ENCODE measurements at places on chromosomes 2 and 18. TPM values are rescaled to one million over a fixed set of nuclear protein-coding genes. Genes with fewer than 3 reads are reported as not detected.

The METTL5 gene
- total RNA-seq: 21.6 TPM

The RNU2-63P gene
- total RNA-seq: not detected

The MROH2A gene
- total RNA-seq: not detected

The LAMA3 gene
- total RNA-seq: 1,921 TPM

The SLC8A1 gene
- 4.3 TPM for total RNA-seq

The ADRA2B gene
- 0.22 TPM for total RNA-seq

The SATB2 gene
- total RNA-seq: 0.22 TPM

The CXCR2 gene
- not detected for total RNA-seq

The IL1B gene
- total RNA-seq: 0.11 TPM

The CCDC68 gene
- 0.43 TPM for total RNA-seq

The PLGLB2 gene
- total RNA-seq: 0.76 TPM

The CGREF1 gene
- 0.33 TPM for total RNA-seq

The UCN gene
- total RNA-seq: 0.22 TPM

The ASXL3 gene
- total RNA-seq: 0.11 TPM

The POTEC gene
- not detected for total RNA-seq

The EVX2 gene
- not detected for total RNA-seq

The ALKAL2 gene
- total RNA-seq: 2.2 TPM

The CROCC2 gene
- total RNA-seq: not detected

The RIT2 gene
- total RNA-seq: not detected

The COLEC12 gene
- total RNA-seq: under 0.01 TPM

The GAD1 gene
- total RNA-seq: 4.3 TPM

The CDKL4 gene
- 0.54 TPM for total RNA-seq

The DTNB gene
- 67.6 TPM for total RNA-seq

The GRHL1 gene
- 8.2 TPM for total RNA-seq

The TUBB6 gene
- total RNA-seq: 398 TPM

The BOLL gene
- total RNA-seq: not detected

The RMND5A gene
- total RNA-seq: 34.5 TPM

The STPG4 gene
- total RNA-seq: 1.2 TPM

The POMC gene
- total RNA-seq: 4.2 TPM

The VWA3B gene
- 0.11 TPM for total RNA-seq

The FN1 gene
- 15,002 TPM for total RNA-seq

The AMER3 gene
- total RNA-seq: not detected

The UPP2 gene
- total RNA-seq: not detected

The CLASP1 gene
- total RNA-seq: 117 TPM

The TBR1 gene
- not detected for total RNA-seq

The TTC32 gene
- total RNA-seq: 7.9 TPM

The RGPD3 gene
- under 0.01 TPM for total RNA-seq

The ITPRIPL1 gene
- 4.3 TPM for total RNA-seq

The BIRC6 gene
- total RNA-seq: 143 TPM

The ATP8B1 gene
- total RNA-seq: 18.4 TPM

The DCDC2C gene
- not detected for total RNA-seq

The MC5R gene
- not detected for total RNA-seq

The HNRNPLL gene
- 36.9 TPM for total RNA-seq

The CNTNAP5 gene
- total RNA-seq: not detected

The SNED1 gene
- 0.11 TPM for total RNA-seq

The GORASP2 gene
- total RNA-seq: 52.6 TPM

The TCF23 gene
- not detected for total RNA-seq

The SRD5A2 gene
- total RNA-seq: not detected

The FNDC4 gene
- total RNA-seq: 12.1 TPM

The SERPINB8 gene
- 3.8 TPM for total RNA-seq

The PLEK gene
- total RNA-seq: not detected

The AFF3 gene
- not detected for total RNA-seq

The CUL3 gene
- total RNA-seq: 58.5 TPM

The ACVR1C gene
- total RNA-seq: not detected

The EGR4 gene
- total RNA-seq: not detected

The POLR1B gene
- total RNA-seq: 8.2 TPM

The SCG2 gene
- total RNA-seq: 0.33 TPM

Measured in placental epithelial cell (primary cell).